ENCODE measurements at places on chromosomes 3 and 15. TPM values are rescaled to one million over a fixed set of nuclear protein-coding genes. Genes with fewer than 3 reads are reported as not detected.

RPL14 gene
- total RNA-seq: 145 TPM

ADPRH gene
- total RNA-seq: 0.74 TPM

TTC23 gene
- total RNA-seq: 6.1 TPM

VPS33B gene
- 13.8 TPM for total RNA-seq

KCNMB2 gene
- total RNA-seq: 9.8 TPM
